ENCODE measurements at places on chromosomes 3 and 15.

DNA sequence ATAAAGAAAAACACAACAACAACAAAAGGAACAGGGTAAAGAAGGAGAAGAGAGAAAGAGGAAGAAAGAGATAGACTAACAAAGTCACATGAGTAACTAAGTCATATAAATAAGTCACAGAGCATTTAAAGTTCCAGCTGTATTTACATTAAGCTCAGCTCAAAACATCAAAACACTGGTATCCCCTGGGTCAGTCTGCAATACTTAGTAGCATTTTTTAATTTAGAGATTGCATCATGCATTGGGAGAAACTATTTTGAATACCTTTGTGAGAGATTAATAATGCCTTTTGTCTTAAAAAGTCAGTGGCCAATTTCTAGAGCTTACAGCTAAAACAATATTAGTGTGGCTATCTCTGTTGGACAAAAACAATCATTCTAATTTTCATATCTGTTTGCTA is 78.4 kb downstream of the NEK10 start:
- DNase-seq: no peak

DNA sequence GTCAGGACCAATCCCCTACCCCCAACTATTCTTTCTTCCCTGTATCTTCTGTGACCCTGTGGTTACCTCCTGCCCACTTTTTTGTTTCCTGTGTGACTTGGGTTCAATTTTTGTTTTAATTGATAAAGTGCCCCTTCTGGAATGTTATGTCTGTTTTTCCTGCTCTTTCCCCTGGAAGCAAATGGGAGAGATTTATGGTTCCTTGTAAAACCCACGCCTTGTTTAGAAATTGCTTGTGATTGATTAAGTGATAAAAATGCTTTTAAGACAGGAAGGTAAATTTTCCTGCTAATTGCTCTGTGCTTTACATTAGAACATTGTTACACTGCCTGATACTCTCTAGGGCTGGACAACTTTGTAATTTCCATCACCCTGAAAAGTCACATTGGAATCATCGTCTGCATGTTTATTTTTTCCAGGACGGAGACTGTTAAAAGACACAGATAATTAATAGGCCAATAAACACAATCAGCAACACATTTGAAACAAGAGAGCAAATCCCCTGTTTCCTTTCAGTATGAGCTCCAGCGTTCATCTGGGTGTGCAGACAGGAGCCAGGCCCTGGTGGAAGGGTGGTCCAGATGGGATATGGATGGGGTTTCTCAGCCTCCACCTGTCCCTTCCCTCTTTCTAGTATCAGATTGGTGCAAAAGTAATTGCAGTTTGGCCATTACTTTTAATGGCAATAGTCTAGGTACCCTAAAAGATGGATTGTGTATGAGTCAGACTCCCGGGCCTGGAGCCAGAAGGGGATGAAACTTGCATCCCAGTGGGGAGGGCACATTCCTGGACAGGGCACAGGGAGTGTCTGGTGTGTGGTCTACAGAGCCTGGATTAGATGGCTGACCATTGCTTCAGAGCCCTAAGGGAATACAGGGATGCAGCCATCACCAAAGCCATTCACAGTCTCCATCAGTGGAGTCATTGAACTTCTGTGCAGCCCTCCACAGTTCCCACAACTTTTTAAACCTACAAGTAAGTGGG is 58.1 kb upstream of the AGBL1 start:
- no peak for DNase-seq

DNA sequence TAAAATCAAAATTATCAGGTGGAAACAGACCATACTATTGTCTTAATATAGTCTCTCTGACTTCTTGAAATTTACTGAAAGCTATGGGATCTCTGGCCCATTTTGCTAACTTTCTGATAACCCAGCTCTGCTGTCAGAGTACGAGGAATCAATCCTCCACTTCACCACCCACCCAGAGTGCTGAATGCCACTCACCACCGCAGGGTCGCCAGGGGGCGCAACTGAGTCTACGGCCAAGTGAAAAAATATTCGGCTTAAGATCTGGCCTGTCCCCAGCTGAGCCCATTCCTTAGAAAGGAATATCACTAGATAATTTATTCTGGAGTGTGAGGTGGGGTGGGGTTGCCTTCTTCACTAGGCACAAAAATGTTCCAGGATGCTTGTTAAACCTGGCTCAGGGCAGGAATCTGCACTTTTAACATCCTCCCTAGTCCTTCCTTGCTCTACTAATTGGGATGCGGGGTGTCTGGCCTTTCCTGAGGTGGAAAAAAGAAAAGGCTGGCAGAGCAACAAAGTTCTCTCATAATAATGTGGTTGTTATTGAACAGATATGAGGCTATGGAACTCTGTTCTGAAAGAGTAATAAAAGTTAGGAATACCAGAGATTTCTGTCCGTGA is 520.6 kb downstream of the MFSD1 start:
- DNase-seq: peak; percentile 11

GRCh38 chr15:68808770-68809169 is 11.9 kb downstream of the ANP32A start:
- no peak for DNase-seq

- no peak for DNase-seq
Measured at GRCh38 chr15:80556694-80557367, 138.3 kb upstream of the ABHD17C start.

DNA sequence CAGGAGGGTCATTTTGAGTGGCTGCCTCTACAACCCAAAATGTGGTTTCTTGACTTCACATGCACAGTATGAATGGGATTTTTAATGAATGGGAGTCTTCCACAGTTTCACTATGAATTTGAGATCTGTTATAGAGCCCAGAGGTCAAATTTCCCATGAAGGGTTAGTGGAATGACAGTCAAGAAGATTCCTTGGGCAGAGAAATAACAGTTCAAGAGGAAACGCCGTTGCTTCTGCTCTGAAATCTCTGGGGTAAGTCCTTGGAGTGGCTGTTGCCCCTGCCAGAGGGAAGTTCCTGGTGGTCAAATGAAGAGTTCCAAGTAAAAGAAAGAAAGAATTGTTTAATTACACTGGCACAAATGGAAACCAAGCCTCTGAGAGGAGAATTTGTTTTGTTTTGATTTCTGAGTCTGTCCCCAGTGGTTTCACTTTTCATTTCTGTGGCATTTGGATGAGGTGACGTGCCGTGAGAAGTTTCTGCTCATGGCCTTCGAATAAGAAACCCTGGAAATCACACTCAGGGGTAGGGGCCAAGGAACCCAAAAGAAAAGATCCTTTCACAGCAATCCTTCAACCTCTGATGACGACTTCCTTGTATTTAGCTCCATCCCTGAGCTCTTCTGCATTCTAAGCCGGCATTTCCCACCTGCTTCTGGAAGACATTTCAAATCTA is 77.5 kb upstream of the IL12A start:
- no peak for DNase-seq

DNA sequence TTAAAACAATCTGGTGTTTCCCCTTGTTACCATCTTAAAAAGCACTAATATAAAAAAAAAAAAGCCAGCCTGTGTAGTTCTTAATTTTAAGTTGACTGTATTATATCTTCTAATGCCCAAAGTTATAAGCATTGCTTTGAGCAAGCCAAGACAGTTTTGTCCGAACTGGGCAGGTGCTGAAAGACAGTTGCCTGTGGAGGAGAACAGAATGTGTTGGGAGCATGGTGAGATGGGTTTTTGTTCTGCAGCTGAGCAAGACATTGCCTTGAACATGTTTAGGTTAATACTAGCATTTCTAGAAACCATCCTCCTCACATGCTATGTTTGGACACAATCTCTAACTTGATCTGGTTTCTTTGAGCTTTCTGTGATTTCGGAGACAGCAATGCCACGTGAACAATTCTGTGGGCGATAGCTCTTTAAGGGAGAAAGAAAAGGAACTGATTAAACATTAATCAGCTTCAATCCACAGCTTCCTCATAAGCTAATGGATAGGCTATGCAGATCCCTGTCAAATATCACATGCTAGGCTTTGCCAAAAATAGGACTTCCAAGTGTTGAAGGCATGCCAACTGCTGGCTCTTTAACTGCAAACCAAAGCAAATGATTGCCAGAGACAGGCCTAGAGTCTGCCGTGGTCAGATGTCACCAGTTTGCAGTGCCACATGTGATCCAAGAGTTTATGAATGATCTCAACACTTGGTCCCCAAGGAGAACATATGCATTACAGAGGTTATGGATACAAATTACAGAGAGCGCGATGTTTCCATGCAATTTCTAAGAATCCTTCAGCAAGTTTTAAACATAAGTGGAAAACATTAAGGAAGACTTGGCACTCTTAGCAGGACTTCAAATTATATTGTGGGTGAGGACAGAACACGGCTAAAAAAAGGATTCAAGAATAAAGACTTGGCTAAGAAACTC is 428.1 kb downstream of the ROBO2 start:
- DNase-seq: no peak

DNA sequence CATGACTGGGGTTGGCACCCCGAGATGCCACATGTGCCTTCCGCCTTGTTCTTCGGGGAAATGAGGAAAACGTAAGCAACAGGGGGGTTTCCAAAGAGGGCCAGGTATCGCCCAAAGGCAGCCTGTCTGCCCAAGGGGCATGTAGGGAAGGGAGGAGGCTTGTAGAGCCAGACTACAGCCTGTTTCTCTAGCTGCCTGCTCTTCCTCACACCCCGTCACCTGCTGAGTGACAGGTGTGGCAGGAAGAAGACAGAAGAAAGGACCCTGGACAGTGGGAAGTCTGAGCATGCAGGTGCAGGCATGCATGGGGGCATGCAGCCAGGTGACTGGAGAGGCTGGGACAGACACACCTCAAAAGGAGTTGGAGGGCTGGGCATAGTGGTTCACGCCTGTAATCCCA is 9.8 kb downstream of the PLA2G4E start:
- peak; percentile 67 for DNase-seq

- peak; percentile 43 for DNase-seq
Measured at GRCh38 chr15:34336991-34337556, 507 bp downstream of the SLC12A6 start.

GRCh38 chr3:120081719-120082118 is 12.5 kb downstream of the GSK3B start:
- no peak for DNase-seq

Measured in NCI-H146 (cell line).